ENCODE measurements at places on chromosomes 3 and 15.

GRCh38 chr3:134327594-134327975 lies 46.7 kb downstream of the AMOTL2 start:
- DNase-seq: no peak

GRCh38 chr3:52845157-52845556 lies 10.3 kb upstream of the MUSTN1 start:
- DNase-seq: no peak

DNA sequence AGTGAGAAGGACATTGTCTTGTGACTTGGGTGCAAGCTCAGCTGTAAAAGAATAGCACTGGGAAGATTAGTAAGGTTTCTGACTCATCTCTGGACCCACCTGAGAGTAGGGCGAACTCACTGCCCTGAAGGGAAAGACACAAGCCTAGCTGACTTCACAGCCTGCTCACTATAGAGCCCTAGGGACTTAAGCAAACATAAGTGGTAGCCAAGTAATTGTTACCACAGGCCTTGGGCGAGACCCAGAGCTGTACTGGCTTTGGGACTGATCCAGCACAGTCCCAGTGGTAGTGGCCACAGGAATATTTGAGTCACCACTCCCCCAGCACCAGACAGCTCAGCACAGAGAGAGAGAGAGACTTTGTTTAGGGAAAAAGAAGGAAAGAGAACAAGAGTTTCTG lies 429.9 kb downstream of the TBL1XR1 start:
- DNase-seq: no peak

DNA sequence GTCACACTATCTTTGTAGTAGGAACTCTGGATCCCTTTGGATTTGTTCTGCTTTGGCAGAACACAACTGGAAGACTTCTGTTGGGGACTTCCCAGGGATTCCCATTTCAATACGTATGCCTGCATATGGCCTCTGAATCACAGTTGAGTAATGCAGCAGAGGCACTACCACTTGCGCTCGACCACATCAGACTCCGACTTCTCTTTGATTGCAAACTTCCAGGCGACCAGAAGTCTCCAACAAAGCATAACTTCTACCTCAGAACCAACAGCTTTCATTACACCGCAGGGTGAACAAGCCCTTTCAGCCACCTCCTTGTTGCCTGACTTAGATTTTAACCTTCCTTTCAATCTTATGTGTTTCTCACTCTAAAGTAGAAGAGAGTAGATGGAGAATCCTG lies 924.4 kb downstream of the IGSF11 start:
- no peak for DNase-seq

- no peak for DNase-seq
These were observed 36.7 kb upstream of the MFGE8 start for GRCh38 chr15:88949734-88950400.

DNA sequence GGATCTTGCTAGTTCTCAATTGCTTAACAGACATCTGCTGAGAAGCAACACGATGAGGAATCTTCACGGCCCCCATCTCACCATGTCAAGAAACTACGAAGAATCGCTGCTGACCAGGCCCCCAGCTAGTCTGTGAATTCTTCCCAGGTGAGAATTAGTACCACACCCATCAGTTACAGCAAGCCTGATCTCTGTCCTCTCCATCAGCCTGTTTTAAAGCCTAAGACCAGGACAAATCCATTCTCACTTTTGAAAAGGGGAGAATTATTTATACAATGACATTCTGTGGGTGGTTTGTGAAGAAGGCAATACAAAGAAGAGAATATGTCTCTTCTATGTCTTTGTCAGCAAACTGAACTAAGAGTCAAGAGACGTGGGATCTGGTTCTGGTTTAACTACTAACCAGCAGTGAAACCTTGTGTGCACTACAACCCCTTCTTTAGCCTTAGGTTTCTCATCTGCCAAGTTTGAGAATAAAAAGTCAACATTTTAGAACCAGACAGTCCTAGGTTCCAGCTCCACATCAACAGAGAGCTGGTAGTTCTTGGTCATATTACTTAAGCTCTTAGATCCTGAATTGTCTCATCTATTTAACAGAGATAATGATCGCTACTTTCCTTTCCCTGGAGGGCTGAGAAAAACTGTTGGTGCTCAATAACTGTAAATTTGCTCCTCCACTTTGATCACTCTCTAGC lies 160.4 kb upstream of the RORA start:
- DNase-seq: no peak

- DNase-seq: no peak
These were observed 42.8 kb downstream of the NR2C2 start for GRCh38 chr3:14989943-14990779.

DNA sequence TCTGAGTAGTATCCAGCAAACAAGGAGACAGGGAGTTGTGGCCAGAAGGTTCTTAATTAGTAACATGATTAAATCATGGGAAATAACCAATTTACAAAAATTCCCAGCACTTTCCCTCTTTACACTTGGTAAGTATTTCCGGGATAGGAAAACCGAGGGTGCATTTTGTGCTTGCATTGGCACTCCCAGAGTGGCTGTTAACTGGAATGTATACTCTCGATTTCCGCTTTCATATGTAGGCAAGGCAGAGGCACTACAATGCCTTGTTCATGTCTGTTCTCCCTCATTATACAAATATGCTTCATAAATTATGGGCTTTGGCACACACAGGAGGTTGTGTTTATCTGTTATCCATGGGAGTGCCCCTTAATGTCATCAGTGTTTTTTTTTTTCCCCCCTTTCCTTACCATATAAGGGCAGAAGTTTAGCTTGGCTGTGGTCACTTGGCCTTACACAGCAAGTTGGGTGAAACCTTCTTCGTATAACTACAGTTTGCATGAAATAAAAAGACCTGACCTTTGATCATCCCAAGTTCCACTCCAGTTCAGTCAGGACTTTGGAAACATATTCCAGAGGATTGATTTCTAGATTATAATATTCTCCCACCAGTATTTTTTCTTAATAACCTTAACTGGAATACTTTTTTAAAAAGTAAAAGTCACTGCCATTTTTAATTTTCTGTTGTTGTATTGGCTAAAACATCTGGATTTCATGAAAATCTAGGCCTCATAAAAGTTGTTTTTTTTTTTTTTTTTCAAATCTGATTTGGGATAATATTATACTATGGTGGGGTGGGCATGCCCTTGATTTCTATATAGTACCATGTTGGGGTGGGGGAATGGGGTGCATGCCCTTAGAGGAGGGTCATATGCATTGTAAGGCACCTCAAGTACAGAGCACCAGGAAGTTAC lies 8.9 kb downstream of the TPM1 start:
- peak; percentile 57 for DNase-seq

DNA sequence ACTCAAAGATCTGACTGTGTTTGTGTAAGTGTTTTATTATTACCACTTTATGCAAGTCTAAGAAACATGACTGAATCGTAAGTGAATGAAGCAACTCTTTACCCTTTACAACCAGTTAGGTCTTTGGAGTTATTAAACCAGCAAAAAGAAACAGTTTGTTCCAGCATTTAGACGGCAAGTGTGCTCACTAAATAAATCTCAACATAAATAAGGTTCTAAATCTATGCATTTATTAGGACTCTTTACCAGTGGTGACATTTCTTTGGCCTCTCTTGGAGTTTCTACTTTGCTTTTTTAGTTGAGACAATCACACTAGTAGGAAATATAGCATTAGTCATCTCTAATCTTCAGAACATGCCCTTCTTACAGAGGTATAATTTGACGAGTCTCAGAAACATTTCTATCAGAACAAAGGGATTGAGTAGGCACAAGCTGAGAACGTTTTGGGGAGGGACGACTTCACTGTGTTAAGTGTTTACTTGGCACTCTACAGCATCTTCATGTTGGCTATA lies 739.9 kb upstream of the NR2F2 start:
- DNase-seq: no peak

- DNase-seq: no peak
These were observed 19.2 kb downstream of the ALS2CL start for GRCh38 chr3:46674031-46674845.

DNA sequence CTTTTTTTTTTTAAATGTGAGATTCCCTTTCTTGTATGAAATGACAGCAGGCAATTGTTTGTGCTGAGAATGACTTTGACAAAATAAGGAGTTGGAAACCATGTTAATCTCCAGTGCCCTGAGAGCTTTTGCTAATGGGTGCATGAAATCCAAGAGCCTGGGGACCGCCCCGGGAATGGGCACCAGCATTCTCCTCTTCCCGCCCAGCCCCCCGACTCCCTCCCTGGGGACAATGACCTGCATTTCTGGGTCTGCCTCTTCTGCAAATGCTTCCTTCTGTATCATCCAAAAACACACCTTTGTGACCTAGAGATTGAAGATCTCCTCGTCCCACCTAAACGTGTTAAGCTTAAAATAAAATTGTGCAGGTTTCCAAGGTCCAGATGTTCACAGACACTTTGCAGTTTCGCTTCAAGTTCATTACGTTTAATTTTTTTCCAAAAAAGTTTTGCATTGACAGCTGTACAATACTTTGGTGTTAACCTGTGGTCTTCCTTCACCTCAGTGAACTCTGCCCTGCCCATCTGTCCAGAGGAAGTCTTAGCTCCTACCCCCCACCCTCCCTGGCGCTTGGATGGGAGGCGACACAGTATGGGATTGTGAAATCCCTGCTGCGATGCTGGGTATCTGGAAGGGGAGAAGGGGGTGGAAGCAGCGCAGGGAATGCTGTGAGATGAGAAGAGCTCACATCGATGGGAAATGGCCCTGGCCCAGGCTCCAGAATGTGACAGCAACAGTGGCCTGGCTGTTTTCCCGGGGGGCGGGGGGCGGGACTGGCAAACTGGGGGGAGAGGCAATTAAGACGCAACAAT lies 50.1 kb downstream of the TLE3 start:
- DNase-seq: no peak

GRCh38 chr3:53083521-53083920 lies 37.6 kb upstream of the SFMBT1 start:
- DNase-seq: no peak

GRCh38 chr3:122912772-122913538 lies 114.6 kb downstream of the SEMA5B start:
- no peak for DNase-seq

DNA sequence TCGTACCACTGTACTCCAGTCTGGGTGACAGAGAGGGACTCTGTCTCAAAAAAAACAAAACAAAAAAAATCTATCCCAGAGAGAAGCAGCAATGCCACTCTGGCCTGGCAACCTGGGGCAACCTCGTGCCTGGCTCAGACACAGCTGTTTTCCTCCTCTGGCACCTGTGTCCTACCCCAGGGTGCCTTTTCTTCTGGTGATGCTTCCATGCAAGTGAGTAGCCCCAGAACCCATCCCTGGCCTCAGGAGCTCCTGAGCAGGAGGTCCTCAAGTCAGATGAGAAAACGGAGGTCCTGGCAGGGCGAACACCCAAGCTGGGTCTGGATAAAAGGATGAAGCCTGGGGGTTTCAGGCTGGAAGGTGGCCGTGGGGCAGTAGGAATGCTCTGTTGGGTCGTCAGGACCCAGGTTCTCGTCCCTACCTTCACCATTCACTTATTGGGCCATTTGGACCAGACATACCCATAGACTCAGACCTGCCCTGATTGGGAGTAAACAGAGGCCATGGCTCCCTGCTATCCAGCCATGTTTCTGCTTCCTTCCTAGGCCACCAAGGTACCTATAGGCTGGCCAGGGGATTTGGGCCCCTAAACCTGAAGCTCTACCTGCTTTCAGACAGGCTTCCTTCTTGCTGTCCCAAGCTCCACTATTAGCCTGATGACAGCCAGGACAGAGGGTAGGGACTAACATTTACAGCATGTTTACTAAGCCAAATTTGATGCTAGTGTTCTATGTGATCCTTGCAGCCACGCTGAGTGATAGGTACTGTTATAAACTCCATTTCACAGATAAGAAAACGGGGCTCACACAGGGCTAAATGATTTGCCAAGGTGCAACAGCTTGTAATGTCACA lies 102.2 kb downstream of the DAPK2 start:
- DNase-seq: no peak

GRCh38 chr3:140994316-140994715 lies 52.7 kb downstream of the SLC25A36 start:
- no peak for DNase-seq

GRCh38 chr3:121482660-121483059 lies 63.1 kb downstream of the POLQ start:
- DNase-seq: no peak

- no peak for DNase-seq
These were observed 10.5 kb downstream of the SLC24A5 start for GRCh38 chr15:48131324-48131723.

- DNase-seq: no peak
These were observed 604.7 kb upstream of the EPHA6 start for GRCh38 chr3:96209699-96210098.

- DNase-seq: no peak
These were observed 45.0 kb downstream of the COPS2 start for GRCh38 chr15:49110158-49110944.

- no peak for DNase-seq
These were observed 191.4 kb downstream of the THRB start for GRCh38 chr3:24303057-24303754.

GRCh38 chr3:72436863-72437592 lies 411.2 kb downstream of the SHQ1 start:
- no peak for DNase-seq

- no peak for DNase-seq
These were observed 84.5 kb downstream of the COL6A6 start for GRCh38 chr3:130601442-130601971.

- no peak for DNase-seq
These were observed 54.1 kb upstream of the GSK3B start for GRCh38 chr3:120148187-120148949.

- peak; percentile 8 for DNase-seq
These were observed 1045.5 kb upstream of the NR2F2 start for GRCh38 chr15:95284933-95285421.

GRCh38 chr3:161915418-161915750 lies 418.8 kb downstream of the OTOL1 start:
- DNase-seq: peak; percentile 49

- no peak for DNase-seq
These were observed 45.2 kb upstream of the DPPA4 start for GRCh38 chr3:109382588-109382987.

DNA sequence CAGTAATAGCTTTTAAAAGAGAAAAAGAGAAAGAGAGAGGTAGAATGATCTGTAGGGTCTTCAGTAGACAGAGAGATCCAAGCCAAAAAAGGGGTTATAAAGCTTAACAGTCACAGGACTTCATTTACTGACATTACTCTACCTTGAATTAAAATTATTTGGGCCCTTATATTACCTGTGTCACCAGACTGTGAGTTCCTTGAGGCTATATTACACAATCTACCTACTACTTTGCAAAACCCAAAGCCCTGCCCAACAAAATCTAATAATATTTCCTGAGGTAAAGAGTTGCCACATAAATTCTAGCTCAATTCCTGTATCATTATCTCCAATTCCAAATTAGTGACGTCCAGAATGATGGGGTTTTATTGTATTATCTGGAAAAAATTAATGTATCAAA lies 1.9 kb downstream of the UBR1 start:
- DNase-seq: no peak

- DNase-seq: no peak
These were observed 34.1 kb upstream of the KLF13 start for GRCh38 chr15:31292391-31293015.
